Activated T-cell treated with anti-CD3 and anti-CD28 coated beads for 1 hour (primary cell): ENCODE measurements at places on chromosomes 11 and 22.

GRCh38 chr22:48340727-48341709 lies 1486.7 kb downstream of the BRD1 start:
- DNase-seq = no peak

DNA sequence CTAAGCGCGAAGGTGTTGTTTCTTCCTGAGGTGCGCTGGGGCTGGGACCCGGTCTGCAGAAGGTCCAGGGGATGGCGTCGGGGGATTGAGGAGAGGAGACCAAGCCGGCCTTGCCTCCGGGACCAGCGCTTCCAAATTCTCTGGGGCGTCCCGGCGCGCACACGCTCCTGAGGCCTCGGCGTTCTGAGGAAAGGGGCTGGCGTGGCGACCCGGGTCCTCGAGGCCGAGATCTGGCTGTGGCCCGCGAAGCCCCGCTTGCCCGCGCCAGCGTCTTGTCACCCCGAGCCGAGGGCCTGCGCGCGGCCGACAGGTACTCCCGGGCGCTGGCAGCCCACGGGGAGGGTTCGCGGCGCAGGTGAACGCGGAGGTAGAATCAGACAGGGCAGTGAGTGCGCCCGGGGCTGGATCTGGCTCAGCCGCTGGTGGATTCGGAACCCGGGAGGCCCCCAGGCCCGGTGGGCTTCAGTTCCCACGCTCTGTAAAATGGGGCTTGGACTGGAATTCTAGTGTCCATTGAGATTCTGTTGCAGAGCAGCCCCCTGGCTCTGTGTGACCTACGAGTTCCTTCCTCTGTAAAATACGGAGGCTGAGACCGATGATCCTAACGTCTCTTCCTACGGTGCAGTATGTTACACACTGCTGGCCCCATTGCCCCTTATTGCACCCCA lies 14.7 kb downstream of the SSH3 start:
- peak; percentile 23 for DNase-seq

- DNase-seq = no peak
These were observed 110.7 kb downstream of the EHF start for GRCh38 chr11:34731603-34732002.

GRCh38 chr11:123483466-123483865 lies 53.4 kb downstream of the GRAMD1B start:
- no peak for DNase-seq

DNA sequence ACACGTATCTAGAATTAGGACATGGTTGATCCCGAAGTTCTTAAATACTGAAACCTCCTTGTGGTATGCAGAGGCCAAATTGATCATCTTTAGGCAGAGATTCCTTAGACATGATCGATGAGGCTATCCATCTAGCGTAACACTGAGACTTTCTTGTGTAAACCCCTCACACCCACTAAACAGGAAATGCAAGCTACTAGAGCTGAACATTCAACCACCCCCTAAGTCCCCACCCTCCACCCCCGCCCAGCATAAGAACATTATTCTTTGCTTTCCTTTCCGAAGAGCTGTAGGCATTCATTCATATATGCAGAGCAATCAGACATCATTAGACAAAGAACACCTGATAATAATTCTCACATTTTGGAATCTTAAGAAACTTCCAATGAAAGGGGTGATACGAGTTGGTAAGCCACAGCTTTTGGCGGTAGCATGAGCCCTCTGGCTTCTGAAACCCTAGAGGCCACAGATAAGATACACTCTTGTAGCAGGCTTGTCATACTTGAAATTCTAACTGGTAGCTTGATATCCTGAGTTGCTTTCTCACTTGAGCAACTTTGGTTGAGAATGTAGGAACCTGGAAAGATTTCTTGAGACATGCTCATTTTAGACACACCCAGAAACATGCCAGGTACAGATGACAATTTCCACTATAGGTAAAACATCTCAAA lies 42.2 kb downstream of the FLI1 start:
- no peak for DNase-seq

- DNase-seq = no peak
These were observed 12.8 kb downstream of the TSKU start for GRCh38 chr11:76795936-76796441.

DNA sequence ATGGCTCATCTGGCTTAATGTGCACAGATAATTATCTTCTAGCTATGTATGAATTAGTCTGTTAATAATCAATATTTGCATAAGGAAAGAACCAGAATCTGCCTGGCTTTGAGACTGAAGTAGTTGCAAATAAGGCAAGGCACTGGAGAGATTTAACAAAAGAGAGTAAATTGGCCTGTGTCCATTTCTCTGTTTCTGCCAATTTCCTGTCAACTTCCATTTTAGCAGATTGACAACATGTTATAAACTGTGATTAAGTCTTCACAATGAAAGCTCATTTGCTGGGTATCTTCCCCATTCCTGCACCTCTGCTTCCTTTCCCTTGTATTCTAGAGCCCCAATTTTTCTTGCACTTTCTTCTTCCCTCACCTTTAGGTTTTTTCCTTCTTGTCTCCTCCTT lies 5.3 kb upstream of the TMEM123 start:
- DNase-seq = no peak

DNA sequence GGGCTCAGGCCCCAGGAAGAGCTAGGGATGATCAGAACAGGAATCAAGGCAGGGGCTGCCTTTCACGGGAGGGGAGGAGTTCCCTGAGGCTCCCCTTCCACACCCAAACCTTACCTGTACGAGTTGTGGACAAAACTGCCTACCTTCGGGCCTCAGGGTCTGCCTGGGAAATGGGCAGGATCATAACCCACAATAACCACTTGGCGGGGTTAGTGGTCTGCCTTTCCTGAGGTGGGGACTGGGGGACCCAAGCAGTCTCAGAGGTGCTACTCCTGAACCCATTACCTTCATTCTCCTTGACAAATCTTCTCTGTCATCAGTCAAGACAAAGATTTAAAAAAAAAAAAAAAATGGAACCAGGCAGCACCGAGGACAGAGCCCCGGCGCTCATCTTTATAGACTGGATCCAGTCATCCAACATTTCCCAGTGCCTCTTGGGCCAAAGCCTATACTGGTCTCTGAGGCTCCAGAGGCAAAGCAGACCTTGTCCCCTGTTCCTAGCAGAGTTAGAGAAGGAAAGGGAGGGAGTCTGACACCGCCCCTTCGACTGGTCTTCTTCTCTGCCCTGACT lies 14.2 kb downstream of the P2RY6 start:
- no peak for DNase-seq

- DNase-seq = no peak
These were observed 14.3 kb downstream of the PISD start for GRCh38 chr22:31647523-31648320.

GRCh38 chr11:11895672-11896071 lies 53.9 kb downstream of the USP47 start:
- DNase-seq = no peak

DNA sequence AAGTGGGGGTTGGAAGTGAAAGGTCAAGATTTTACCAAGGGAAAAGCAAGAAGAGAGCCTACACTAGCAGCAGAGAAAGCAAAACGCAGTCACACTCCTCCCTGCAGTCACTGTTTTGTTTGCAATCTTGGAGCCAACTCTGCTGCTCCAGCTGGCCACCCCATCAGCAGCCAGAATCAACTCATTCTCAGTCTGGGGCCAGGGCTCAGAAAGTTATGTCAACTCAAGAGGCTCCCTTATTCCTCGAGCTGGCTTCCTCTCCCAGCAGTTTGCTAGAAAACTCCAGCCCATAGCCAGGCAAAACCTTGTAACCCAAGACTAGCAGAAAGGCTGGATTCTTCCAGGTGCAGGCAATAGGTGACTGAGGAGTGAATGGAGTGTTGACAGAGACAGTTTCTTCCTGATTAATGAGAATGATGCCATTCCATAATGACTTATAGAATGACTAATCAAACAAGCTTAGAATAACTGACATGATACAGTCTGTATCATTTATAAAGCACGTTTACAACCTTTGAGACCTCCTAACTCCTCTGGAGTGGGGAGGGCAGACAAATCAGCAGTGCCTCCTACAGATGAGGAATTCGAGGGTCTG lies 53.4 kb downstream of the P4HA3 start:
- DNase-seq = no peak

GRCh38 chr11:17540807-17541206 lies 3.4 kb downstream of the USH1C start:
- DNase-seq = no peak

DNA sequence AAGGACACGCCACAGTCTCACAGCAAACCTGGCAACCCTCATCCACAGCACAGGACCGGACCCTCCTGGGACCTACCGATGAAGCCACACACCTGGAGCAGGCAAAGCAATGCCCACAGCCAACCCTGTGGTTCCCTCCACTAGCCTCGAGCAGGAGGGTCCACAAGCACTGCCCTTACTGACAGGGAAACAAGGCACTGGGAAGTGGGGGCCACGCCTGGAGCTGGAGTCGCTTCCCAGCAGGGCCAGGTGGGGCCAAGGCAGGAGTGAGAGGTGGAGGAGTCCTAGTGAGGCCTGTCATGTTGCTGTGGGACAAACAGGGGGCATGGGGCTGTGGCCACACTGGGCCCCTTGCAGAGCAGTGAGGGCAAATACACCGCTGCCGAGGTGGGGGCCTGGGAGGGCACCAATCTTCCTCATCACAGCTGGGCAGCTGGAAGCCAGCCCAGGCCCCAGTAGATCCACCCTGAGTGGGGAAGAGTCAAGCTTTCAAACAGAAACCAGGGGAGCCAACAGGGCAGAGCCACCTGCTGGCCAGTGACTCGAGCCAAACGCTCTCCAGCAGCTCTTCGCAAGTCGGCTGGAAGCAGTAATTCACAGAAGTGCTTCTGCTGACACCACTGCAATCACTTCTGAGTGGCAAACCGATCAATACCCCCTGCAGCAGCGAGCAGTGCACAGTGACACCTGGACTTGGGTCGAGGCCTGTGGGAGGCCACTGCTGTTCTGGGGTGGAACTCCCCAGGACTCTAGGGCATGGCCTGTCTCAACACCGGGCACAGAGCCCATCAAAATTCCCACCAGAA lies 13.7 kb downstream of the SULT4A1 start:
- DNase-seq = no peak

GRCh38 chr11:46686886-46687795 lies 13.3 kb downstream of the ARHGAP1 start:
- DNase-seq = no peak

DNA sequence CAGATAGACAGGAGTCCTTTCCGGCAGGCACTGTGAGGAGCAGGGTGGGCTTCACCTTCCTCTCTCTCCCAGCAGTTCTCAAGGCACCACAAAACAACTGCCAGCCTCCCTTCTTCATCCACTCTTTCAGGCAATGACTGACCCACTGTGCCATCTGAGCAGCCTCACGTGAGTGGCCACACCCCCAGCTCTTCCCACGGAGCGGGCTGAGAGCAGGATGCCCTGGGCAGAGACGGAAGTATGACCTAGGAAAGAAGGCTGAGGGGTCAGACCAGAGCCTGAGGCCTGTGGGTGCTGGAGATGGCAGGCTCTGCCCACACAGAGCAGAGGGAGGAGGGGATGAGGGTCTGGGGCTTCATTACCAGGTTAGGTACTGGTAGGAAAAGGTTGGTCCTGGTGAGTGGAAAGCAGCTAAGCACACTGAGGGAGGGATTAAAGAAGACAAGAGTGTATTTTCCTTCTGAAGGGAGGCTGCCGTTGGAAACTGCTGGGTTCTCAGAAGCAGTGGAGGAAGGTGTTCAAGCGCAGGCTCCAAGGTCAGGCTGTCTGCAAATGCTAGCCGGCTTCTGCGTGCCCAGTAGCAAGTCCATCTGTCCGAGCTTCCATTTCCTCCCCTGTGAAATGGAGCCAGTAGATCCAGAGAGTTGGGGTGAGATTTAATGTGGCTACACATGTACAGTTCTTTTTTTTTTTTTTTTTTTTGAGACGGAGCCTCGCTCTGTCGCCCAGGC lies 4.6 kb downstream of the NLRP6 start:
- DNase-seq = no peak

- no peak for DNase-seq
These were observed 25.5 kb upstream of the DGKZ start for GRCh38 chr11:46321757-46322156.

DNA sequence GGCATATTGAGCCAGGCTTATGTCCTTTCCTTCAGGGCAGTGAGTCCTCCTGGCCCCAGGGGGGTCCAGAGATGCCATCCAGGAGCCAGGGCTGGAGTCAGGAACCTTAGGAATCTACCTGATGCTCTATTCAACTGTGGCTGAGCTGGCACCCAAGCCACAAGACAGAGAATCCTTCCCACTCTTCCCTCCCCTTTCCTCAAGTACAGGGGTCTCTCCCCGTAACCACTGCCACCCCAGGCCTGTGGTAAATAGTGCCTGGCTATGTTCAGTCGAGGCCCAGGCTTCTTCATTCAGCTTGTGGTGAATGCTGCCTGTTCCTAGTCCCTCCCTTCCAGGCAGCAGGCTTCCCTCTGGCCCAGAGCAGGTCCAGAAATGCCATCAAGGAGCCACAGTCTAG lies 45.5 kb upstream of the THY1 start:
- no peak for DNase-seq

GRCh38 chr11:120928627-120929026 lies 95.3 kb upstream of the TBCEL start:
- no peak for DNase-seq

DNA sequence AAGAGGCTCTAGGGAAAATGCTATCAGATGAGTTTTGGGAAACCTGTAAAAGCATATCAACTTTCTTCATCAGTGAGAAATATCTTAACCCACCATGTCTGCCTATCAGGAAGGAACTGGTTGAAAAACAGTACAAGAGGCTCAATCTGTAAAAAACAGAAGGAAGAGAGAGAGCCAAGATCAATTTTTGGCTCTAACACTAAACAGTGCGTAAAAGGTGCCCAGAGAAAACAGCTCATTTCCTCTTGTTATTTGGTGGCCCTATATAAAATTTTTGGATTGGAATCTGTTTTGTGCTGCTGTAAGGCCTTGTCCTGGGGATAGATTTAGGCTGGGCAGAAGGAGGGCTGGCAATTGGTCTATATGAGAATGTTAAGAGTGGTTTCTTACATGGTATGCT lies 12.1 kb downstream of the MS4A2 start:
- DNase-seq = no peak

GRCh38 chr11:124762105-124762623 lies at the start of gene ESAM:
Gene ESAM, minus strand, starts transcription at chr11:124762290. Its CDS starts 136 bp downstream, at chr11:124762154.
- DNase-seq = peak; percentile 57

GRCh38 chr11:57306940-57307565 lies 17.7 kb downstream of the TNKS1BP1 start:
- no peak for DNase-seq

DNA sequence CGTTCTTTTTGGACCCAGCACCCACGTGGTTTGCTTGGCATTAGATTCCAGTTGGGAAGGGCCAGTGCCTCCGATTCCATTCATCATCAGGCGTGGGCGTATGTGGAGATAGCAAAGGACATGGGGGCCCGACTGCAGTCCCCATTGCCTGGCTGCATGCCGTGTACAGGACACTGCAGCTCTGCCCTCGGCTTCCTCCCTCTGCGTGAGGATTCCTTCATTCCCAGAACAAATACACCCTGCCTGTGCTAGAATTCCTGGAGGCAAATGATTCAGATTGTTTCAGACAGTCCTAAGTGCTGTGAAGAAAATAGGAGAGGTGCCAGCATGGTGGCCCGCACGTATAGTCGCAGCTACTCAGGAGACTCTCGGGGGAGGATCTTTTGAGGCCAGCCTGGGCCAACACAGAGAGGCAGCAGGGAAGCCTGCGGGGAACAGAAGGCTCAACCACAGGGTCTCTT lies 15.4 kb downstream of the DERL3 start:
- no peak for DNase-seq

DNA sequence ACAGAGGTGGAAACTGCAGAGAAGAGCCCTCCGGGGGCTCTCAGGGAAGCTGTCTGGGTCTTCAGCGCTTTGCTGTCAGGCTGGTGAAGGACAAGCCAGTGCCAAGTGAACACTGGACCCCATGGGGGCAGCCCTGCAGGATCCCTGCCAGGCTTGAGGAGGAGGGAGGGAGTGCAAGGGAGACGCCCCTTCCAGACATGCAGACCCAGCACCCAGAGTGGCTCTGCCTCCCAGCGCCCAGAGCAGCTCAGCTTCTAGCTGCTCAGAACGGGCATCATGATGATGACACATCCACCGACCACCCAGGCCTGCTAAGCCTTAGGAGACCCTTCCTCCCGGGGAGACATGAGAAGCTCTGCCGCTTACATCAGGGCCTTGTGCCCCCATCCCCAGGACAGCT lies 39.7 kb downstream of the TBX1 start:
- DNase-seq = no peak
